ENCODE measurements at places on chromosomes 7 and 10.

DNA sequence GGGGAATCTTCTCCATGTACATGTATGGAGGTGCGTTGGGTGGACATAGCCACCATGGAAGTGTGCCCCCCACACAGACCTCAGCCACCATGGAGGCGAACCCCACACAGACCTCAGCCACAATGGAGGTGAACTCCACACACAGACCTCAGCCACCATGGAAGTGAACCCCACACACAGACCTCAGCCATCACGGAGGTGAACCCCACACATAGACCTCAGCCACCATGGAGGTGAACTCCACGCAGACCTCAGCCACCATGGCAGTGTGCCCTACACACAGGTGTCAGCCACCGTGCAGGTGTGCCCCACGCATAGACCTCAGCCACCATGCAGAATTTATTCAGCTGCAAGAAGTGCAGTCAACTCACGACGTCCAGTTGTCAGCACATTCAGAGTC, 339.7 kb downstream of the ACTR3B start:
- no peaks in the 10 kb centered on the region for H3K27me3 ChIP-seq
- H3K4me1 ChIP-seq, result no peaks in the 10 kb centered on the region
- H3K27ac ChIP-seq, result no peak overlapping the region
- H3K4me3 ChIP-seq, result no peak overlapping the region
- DNase-seq, result no peak

GRCh38 chr10:62183442-62183841, 85.2 kb downstream of the RTKN2 start:
- H3K4me1 ChIP-seq, result peaks cover 76% of the 10 kb centered on the region
- H3K36me3 ChIP-seq, result peaks cover 33% of the 10 kb centered on the region
- peak overlapping the region; percentile 96 for H3K27ac ChIP-seq
- DNase-seq, result peak; percentile 52

DNA sequence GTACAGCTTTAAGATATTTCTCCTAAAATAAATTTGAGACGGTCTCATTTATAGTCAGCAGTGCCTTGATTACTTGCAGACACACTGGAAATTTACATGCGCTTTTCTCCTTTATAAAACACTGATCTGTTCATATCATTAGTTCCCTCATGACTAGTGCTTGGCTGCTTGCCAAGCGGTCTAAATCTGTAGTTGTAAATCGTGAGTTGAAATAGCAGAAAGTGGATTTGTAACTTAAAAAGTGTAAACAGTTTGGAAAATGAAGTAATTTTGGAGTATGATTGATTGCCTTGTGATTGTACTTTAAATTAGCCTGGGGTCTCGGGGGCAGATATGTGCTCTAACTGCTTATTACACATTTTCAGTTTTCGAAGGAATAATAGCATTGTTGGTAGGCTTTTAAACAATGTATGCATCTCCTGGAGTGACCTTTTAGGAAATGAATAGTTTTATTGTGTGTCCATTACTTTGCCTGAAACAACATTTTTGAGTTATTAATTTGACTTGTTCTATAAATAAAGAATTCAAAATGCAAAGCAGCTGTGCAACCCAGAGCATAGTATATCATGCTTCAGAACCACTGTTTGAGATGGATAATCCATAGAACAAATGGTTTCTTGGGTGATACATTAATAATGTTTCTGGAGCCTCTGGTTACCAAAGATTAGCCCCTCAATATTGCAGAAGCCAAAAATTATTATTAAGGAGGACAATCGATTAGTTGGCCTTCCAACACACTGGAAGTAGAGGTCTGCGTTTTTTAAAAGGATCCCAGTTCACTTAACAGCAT, 73.3 kb downstream of the ARID5B start:
- H3K27ac ChIP-seq, result no peak overlapping the region
- peaks cover 59% of the 10 kb centered on the region for H3K36me3 ChIP-seq
- H3K27me3 ChIP-seq, result no peaks in the 10 kb centered on the region
- H3K4me1 ChIP-seq, result peaks cover 31% of the 10 kb centered on the region
- DNase-seq, result no peak

GRCh38 chr7:110358028-110358427, 732.9 kb upstream of the LRRN3 start:
- no peak overlapping the region for H3K27ac ChIP-seq
- DNase-seq, result no peak
- H3K4me1 ChIP-seq, result no peaks in the 10 kb centered on the region
- no peak overlapping the region for H3K4me3 ChIP-seq
- H3K27me3 ChIP-seq, result no peaks in the 10 kb centered on the region
- H3K36me3 ChIP-seq, result no peaks in the 10 kb centered on the region

DNA sequence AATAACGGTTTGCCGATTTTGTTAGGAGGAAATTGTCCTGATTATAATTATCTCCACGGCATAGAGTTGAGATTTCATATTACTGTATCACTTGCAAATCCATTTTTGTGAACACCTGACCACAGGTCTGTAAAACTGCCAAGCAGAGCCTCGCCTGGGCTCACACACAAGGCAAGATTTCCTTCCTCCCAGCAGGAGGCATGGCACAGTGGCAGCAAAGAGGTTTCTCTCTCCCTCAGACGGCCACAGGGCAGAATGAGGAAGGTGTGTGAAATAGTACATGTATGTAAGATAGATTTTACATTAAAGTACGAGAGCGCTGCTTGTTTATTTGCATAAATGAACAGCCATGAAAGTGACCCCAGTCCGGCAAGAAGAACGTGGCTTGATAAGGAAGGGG, 130.1 kb downstream of the CELF2 start:
- H3K4me3 ChIP-seq, result peak overlapping the region; percentile 31
- H3K27ac ChIP-seq, result peak overlapping the region; percentile 98
- peaks cover 90% of the 10 kb centered on the region for H3K4me1 ChIP-seq
- no peak for DNase-seq

DNA sequence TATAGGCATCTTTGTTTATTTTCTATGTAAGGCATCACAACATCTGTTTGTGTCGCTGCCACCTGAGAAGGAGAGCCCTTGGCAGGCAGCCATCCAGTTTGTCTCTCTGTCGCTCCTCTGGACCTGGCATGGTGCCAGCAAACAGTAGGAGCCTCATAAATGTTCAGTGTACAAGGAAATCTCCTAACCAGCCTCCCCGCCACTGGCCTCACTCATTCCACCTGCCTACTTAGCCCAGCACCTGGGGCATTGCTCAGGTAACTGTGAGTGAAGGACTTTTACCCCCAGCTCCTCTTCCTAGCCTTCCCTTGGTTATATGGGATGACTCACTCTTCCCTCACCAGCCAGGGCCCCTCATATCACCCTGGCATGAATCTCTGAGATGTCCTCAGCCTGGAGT, 61.7 kb upstream of the NPTX2 start:
- no peak overlapping the region for H3K27ac ChIP-seq
- H3K36me3 ChIP-seq, result no peaks in the 10 kb centered on the region
- no peak overlapping the region for H3K4me3 ChIP-seq

GRCh38 chr7:11466517-11467105, 365.4 kb downstream of the THSD7A start:
- DNase-seq, result no peak
- H3K27me3 ChIP-seq, result no peaks in the 10 kb centered on the region
- H3K4me3 ChIP-seq, result no peak overlapping the region
- H3K27ac ChIP-seq, result no peak overlapping the region

DNA sequence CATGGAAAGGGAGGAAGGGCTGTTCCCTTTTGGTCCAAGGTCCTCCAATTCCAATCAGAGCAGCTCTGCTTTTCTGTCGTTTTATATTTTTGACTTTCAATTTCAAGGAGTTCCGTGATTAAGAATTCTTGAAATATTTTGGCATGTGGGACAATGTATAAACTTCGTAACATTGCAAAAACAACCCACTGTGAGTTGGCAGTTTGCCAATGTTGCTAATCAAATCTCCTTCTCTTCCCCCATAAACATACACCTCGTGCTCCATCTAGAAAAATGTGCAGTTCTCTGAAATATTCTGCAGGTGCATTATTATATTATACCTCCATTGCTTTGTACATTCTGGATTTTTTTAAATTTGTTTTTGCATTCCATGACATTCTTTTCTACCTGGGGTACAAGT, 49.8 kb downstream of the POU6F2 start:
- no peak overlapping the region for H3K4me3 ChIP-seq
- no peak for DNase-seq
- H3K27ac ChIP-seq, result no peak overlapping the region
- H3K4me1 ChIP-seq, result no peaks in the 10 kb centered on the region

GRCh38 chr10:132559538-132559937, 22.0 kb downstream of the INPP5A start:
- no peaks in the 10 kb centered on the region for H3K36me3 ChIP-seq
- H3K27ac ChIP-seq, result no peak overlapping the region
- no peak overlapping the region for H3K4me3 ChIP-seq
- H3K4me1 ChIP-seq, result peaks cover 27% of the 10 kb centered on the region
- H3K27me3 ChIP-seq, result no peaks in the 10 kb centered on the region

DNA sequence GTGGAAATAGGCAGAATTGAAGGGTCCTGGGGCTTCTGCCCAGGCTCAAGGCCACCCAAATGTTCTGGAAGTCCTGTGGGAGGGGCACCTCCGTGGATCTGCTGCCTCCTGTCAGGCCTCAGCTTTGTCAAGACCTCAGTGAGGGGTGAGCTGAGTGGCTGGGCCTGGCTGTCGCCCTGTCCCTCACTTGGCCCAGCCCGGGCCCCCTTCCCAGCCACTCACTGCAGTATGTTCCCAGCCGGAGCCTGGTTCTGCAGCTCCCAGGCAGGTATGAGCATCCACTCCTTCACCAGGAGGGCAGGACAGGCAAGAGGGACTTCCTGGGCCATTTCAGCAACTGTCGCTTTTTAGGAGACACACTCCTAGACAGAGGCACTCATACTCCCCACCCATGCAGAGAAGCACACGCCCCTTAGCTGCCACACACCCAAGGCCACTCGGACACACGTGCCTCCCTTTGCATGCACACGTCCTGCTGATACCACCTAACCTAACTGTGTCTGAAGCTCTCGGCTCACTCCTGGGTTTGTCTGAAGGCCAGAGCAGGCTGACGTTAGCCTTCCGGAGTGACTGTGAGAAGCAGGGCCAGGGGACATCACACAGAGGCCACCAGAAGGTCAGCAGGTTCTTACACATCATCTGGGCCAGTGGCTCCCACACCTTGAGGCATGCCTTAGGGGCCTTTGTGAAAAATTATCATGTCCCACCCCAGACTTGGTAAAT, 72.2 kb upstream of the COL13A1 start:
- peaks cover 15% of the 10 kb centered on the region for H3K4me1 ChIP-seq
- H3K4me3 ChIP-seq, result no peak overlapping the region
- no peaks in the 10 kb centered on the region for H3K36me3 ChIP-seq
- peaks cover 13% of the 10 kb centered on the region for H3K27me3 ChIP-seq
- DNase-seq, result no peak

DNA sequence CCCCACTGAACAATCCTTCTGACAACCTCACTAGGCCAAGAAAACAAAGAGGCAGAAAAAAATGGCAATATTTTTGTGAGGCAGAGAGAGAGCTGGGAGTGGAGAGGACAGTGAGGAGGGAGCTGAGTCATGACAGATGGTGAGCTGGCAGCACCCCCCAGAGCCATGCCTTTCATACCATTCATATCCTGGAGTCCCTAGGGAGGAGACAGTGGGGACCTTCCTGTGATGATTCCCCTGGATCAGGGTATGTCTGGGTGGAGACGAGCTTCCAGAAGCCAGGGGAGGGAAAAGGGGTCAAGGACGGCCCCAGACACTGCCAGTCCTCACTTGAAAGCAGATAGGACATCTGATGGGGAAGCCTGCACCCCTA, 160.5 kb downstream of the ADAM12 start:
- H3K27ac ChIP-seq, result no peak overlapping the region
- H3K4me3 ChIP-seq, result no peak overlapping the region
- no peaks in the 10 kb centered on the region for H3K36me3 ChIP-seq
- H3K27me3 ChIP-seq, result no peaks in the 10 kb centered on the region
- no peak for DNase-seq

- no peak for DNase-seq
- H3K4me3 ChIP-seq, result no peak overlapping the region
- no peaks in the 10 kb centered on the region for H3K27me3 ChIP-seq
- no peaks in the 10 kb centered on the region for H3K4me1 ChIP-seq
- no peaks in the 10 kb centered on the region for H3K36me3 ChIP-seq
Observed at GRCh38 chr7:120733835-120734234, 124.1 kb downstream of the TSPAN12 start.

- H3K27me3 ChIP-seq, result no peaks in the 10 kb centered on the region
- DNase-seq, result no peak
- no peaks in the 10 kb centered on the region for H3K36me3 ChIP-seq
Observed at GRCh38 chr7:33807155-33807530, 98.2 kb upstream of the BMPER start.

- no peak for DNase-seq
- H3K27me3 ChIP-seq, result no peaks in the 10 kb centered on the region
- peaks cover 17% of the 10 kb centered on the region for H3K36me3 ChIP-seq
- peaks cover 33% of the 10 kb centered on the region for H3K4me1 ChIP-seq
- H3K4me3 ChIP-seq, result no peak overlapping the region
- no peak overlapping the region for H3K27ac ChIP-seq
Observed at GRCh38 chr7:50409856-50410745, 40.0 kb downstream of the FIGNL1 start.
